ENCODE measurements at places on chromosomes 5 and 9. TPM values are rescaled to one million over a fixed set of nuclear protein-coding genes. Genes with fewer than 3 reads are reported as not detected.

GRCh38 chr5:113900141-113900540, 386.6 kb downstream of the YTHDC2 start:
- no peak for DNase-seq

The PDCD1LG2 gene
- total RNA-seq: 2.5 TPM

- no peak for DNase-seq
Observed at GRCh38 chr5:52817818-52818217, 30.1 kb downstream of the ITGA1 start.

DNA sequence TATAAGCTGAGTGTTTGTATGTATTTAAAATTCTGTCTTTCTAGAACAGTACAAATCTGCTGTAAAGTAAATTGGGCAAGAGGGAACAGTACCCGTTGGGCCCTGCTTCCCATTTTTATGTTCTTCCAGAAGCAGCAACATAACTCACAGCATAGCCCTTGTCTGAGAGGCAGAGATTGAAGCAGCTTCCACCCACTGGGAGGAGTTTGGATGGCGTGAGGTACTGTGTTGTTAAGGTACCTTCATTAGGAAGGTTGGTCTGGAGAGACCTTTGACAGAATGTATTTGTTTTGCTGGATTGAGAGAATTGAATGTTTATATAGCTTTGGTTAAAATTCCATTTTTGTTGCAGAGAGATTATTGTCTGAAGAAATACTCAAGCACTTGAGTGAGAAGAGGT, 24.8 kb downstream of the RAI14 start:
- DNase-seq: no peak

The KIF4B gene
- total RNA-seq: 0.17 TPM

DNA sequence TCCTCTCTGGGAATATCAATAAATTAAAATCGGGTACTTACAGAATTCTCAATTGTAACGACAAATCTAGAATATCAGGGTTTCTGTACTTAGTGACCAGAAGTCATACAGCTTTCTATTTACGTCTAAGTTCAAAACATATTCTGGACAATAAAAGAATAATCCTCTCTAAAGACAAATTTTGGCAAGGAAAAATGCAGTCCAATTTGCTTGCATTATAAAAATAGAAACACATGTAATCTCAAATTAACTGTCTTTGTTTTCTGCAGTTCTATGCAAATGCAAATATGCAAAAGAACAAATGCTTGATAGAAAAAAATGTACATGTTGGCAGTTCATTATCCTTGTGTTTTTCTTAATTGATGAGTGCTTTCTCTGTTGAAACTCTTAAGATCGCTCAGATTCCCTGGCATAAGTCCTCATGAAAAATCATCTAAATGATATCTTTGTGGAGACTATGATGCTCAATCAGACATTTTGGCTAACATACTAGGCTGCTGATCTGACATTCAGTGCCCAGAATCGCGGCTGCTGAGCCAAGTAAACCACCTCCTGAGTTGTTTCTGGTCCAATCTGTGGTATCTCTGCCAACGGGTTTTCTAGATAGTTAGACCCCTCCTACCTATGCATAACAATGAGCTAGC, 990.1 kb upstream of the C9orf72 start:
- no peak for DNase-seq

DNA sequence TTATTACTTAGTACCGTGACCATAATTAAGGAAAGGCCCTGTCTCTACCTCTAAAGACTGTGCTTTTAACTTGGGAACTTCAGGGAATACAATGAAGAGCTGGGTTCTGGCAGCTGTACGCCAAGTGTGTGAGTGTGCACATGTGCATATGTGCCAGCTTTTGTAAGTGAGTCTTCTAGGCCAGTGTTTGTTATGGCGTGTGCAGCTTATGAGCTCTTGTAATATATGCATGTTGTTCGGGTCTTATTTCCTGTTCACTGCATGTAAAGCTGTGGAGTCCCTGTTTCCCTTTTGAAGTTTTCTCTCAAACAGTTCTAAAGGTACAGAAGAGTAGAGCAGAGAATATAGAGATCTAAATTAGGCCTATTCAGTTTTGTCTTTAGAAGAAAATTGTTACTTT, 30.5 kb downstream of the TGFBR1 start:
- no peak for DNase-seq

GRCh38 chr5:60613826-60614225, 86.1 kb downstream of the DEPDC1B start:
- DNase-seq: no peak

GRCh38 chr9:120983259-120983837, 56.8 kb upstream of the TRAF1 start:
- DNase-seq: no peak

The SPINK6 gene
- total RNA-seq: not detected

The RPS14 gene
- 822 TPM for total RNA-seq

DNA sequence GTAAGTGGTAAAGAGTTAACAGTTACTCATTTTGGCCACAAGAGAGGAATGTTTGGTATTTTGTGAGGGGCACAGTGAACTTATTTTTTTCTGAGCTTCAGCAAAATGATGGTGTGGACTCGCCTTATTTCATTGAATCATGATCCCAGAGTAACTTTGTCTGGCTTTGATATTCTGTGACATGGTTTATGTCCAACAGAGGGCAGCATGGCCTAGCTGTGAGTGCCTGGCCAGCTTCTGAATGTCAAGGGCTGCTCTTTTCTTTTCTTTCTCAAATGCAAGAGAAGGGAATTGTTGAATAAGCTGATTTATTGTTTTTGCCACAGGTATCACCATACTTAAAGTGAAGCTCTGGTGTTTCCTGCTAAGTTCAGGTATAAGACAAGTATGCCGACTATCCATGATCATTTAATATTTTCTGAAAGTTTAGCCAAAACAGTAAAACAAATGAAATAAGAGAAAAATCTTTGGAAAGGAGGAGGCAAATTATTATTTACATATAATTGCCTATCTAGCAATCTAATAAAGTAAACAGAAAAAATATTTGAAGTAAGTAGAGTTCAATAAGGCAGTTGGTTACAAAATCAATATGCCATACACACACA, 31.7 kb downstream of the MRPL22 start:
- DNase-seq: no peak

- DNase-seq: no peak
Observed at GRCh38 chr9:38644601-38645000, 24.2 kb upstream of the ANKRD18A start.

The SHC3 gene
- total RNA-seq: 0.05 TPM

GRCh38 chr5:16437977-16438376, 27.6 kb downstream of the ZNF622 start:
- no peak for DNase-seq

- DNase-seq: no peak
Observed at GRCh38 chr5:173789031-173789920, 98.9 kb upstream of the CPEB4 start.
